Activated naive CD4-positive, alpha-beta T cell treated with anti-CD3 and anti-CD28 coated beads, Interleukin-2, amount 10 ng/mL, durations not matched to agents 7 days and 5 days (primary cell): ENCODE measurements at places on chromosomes 4 and X.

DNA sequence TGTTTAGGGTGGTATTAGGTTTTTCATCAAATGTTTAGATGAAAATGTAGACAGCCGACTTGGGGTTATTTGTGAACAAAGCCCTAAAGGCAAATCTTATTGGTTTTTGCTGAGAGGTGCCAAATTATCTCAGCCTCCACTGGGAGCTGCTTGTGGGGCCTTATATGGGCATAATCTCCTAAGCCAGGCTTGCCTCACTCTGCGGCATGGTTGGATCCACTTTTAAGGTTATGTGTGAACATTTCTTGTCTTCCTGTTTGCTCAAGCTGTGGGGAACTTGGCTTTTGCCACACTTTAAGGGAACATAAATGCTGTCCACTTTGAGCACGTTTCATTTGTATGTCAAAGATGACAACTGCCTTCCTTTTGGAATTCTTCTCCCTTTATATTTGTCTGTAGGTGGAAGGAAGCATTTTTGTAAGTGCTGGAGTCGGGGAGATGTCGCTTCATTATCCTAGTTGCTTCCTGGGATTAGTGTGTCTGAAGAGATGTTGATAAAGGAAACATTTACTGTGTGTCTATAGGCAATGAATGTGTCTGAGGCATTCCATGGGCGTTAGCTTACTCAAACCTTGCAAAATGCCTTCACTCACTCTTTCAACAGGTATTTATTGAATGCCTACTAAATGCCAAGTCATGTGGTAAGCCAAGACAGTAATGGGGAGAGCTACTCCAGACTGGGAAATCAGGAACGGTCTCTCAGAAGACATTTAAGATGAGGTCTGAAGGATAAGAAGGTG is 78.3 kb downstream of the SLC9A6 start:
- no peak for DNase-seq

DNA sequence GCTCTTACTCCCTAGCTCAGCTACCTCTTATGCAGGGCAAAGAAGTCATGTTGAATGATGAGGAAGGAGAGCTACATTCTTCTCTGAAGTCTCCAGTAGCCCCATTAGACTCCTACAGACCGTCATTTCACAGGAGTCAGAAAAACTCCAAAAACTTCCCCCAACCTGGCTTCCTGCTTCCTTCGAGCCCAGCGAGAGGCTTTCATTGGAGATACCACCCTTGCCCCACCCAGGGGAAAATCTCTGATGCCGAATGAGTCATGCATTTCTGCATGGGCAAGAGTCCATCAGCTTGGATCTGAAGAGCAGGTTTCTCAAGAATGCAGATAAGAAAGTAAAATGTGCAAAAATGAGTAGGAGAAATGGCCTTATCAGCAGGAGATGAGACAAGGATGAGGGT is 53.0 kb downstream of the ARSF start:
- DNase-seq = no peak

- no peak for DNase-seq
Measured at GRCh38 chrX:33133320-33133719, 78.0 kb downstream of the DMD start.

DNA sequence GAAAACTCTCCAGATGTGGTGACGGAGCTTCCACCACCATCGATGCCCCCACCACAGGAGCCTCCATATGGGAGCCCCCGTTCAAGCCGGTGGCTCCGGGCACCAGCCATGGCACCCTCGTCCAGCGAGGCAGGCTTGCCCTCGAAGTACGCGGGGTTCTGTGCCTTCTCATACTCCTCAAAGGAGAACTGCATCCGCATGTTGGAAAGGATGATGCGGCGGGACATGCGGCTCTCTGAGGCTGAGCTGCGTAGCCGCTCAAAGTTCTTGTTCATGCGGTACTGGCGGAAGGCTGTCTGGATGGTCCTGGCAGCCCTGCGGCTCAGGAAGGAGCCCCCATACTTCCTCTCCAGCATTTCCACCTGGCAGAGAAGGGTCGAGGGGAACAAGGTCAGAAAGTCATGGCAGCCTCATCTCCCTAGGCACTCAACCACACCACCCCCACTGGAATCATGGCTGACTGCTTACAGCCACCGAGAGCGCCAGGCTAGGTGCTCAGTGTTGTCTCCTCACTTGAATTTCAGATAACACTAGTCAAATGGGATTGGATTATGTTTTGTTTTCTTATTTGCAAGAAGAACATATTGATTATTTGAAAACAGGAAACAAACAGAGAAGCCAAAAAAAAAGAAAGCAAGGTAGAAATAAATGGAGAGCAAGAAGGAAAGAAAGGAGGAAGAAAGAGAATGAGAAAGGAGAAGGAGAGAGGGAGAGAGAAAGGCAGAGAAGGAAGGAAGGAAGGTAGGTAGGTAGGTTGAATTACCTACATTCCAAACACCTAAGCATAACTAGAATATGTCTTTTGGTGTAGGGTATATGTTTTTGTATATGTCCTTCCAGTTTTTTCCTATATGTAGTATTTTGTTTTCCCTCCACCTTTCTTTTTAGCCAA is 26.6 kb downstream of the IQSEC2 start:
- DNase-seq = no peak

DNA sequence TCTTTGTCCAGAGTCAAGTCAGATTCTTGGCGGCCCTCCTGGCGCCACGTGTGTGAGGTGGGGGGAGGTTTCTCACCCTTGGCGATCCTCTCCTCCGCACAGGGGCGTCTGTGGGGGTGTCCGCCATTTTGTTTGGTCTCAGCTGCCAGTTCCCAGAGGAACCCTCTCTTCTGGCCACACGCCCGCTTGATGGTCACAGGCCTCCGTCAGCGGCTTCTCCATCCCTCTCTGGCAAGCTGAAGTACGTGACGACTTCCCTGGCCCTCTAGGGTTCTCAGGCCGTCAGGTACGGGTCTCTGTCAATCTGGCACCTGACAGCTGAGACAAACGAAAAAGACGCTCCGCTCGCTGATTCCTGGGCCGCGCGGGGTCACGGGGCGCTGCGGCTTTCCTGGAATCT is 272.6 kb downstream of the TRIML1 start:
- DNase-seq = no peak

- DNase-seq = no peak
Measured at GRCh38 chr4:146271466-146271865, 57.1 kb downstream of the REELD1 start.

GRCh38 chr4:138217567-138217966 is 24.6 kb downstream of the SLC7A11 start:
- no peak for DNase-seq

- DNase-seq = no peak
Measured at GRCh38 chr4:109989044-109989443, 76.4 kb downstream of the EGF start.

GRCh38 chr4:10078481-10079233 is 37.9 kb downstream of the WDR1 start:
- DNase-seq = no peak

DNA sequence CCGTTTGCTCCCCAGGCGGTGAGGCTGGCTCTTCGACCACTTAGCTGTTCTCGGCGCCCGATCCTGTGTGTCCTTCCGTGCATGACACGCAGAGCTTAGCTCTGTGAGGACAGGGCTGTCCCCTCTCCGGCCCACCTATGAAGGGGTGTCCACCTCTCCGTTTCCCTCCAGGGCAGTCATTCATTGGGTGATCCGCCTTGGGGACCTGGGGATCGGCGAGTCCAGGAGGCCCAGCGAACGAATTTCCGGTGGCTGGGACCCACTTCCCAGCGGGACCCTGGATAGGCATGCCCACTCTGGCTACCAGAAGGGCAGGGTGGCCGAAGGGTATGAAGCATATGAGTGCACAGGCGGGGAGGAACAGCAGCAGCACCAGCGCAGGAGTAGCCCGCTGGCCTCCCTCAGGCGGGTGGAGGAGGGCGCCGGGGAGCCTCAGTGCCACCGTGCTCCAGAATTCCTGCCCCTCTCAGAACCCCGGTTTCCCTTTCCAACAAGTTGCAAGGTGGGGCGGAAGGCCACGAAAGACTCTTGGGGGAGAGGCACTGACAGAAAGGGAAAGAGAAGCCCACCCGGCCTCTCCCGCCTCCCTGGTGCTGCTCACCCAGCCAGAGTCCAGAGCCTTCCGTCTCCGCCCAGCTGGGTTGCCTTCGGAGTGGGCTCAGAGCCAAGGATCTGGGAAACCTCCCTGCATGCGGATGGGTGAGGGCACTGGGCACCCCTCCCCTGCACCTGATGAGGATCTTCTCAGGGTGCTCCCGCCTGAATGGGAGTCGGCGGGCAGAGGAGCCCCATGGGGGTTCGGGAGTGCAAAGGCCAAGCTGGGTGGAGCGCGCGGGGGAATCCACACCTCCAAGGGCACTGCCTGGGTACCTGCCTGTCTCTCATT is 8.6 kb downstream of the HMX1 start:
- no peak for DNase-seq

GRCh38 chr4:68907245-68907644 is 44.4 kb downstream of the UGT2A3 start:
- no peak for DNase-seq

GRCh38 chr4:8023696-8024033 is 84.0 kb upstream of the AFAP1 start:
- no peak for DNase-seq

DNA sequence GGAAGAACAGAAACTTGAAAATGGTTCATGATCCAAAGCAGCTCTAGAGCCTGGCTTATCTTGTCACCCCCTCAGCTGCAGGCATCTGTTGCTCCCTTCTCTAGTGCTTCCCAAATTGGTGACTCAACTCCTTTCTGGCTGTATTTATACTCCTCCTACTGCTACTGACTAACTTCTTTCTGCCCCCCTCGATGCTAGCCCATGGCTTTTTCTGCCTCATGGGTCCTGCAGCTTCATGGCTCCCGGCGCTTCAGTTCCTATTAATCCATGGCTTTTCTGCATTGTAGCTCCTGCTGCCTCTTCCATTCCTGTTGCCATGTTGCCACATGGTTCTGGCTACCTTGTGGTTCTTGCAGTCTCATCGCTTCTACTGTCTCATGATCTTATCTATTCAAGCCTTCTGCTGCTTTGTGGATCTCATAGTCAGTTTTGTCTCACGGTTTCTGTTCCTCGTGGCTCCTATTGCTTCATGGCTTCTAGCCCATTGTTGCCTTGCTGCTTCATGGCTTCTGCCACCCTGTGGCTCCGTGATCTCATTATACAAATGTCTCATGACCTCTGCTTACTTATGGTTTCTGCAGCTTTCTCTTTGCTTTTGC is 48.1 kb downstream of the SMC1A start:
- no peak for DNase-seq

GRCh38 chrX:33741807-33742206 is 390.3 kb downstream of the FAM47A start:
- DNase-seq = no peak

- DNase-seq = no peak
Measured at GRCh38 chr4:21655031-21655430, 293.5 kb downstream of the KCNIP4 start.

DNA sequence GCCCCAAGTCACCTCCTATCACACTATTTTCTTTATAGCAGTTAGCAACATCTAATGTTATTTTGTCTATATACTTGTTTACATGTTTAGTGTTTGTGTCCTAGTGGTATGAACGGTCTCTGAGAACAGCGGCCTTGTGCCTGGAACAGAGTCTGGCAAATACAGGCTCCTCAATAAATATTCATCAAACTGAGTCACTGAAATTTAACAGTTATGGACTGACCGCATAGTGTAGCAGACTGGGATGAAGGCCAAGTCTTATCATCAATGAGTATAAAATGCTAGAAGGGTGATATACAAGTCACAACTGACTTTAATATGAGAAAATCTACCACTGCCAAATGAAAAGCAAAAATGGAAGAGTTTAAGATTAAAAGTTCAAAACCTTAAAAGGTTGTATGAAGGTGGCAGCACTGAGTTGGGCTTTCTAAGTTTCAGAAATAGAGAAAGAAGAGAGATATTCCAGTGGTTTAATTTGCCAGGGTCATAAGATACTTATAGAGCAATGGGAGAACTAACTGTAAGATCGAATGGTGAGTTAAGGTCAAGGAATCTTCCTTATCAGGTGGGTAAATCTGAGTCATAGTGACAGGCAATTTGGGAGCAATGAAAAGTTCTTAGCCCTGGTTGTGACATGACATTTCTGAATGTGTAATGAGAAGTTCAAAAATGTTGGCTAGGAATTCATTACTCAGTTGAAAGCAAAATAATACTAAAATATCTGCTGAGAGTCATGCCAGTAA is 34.9 kb downstream of the ELOVL6 start:
- DNase-seq = no peak

DNA sequence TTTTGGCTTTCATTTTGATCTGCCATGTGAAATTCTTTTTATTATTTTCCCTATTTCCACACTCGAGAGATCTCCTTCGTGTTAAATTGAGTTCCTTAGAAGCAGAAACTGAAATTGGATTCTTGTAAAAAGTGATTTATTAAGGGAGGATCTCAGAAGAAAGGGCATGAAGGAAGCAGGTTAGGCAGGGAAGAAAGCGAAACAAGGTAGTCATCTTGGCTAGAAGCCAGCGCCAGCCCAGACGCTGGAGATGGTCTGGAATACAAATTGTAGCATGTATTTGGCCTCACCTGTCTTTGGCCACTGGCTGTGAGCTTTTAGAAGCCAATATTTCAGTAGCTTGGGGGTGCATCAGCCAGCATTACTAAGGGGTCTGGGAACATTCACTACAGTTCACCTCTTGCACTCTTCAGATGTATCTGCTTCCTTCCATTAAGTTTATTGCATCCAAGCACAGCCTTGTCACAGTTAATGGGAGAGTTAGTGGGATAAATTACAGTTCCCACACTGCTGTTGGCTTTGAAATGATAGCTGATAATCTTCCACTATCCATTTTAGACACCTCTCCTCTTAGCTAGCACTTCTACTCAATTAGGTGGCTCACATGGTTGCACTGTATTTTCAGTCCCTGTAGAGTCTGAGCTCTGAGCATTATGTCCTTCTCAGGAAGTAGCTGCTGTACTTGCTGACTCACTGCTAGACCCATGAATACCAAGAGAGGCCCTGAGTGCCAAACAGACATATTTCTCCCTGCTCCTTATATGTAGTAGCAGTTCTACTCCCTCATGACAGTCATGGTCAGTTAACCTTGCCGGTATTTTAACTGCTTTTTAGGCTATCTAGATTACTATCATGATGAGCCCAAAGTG is 14.6 kb downstream of the GRXCR1 start:
- DNase-seq = no peak

- DNase-seq = no peak
Measured at GRCh38 chrX:46811121-46811520, 25.7 kb upstream of the RP2 start.

- DNase-seq = no peak
Measured at GRCh38 chrX:108945883-108946523, 209.6 kb upstream of the IRS4 start.

DNA sequence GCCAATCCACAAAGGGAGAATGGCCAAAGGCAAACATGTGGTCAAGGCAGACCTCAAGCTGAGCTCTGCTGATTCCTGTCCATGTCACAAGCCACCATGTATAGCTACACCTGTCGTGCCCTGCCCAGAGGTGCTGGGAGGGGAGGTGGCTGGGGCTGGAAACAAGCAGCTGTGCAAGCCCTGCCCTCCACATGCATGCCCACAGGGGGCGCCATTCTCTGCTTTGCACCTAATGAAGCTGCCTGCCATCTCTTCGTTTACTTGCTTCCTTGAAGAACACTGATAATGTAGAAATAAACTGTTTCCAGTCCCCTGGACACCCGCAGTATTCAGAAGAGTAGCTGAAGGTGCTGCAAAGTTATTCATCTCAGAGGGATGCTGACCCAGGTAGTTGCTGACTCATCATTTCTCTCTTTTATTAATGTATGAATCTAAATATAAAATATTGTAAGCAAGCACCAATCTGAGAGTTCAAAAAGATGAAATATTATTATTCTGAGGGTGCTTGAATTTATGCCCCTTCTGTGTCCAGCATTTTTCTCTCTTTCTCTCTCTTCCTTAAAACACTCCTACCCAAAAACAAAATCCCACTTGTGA is 278.6 kb downstream of the ADGRA3 start:
- DNase-seq = peak; percentile 73
